Naive thymus-derived CD8-positive, alpha-beta T cell (primary cell): ENCODE measurements at places on chromosomes 4 and X. TPM values are rescaled to one million over a fixed set of nuclear protein-coding genes. Genes with fewer than 3 reads are reported as not detected.

The ADD1 gene
- polyA plus RNA-seq, result 129 TPM

The TMPRSS11F gene
- polyA plus RNA-seq, result not detected

GRCh38 chr4:16021804-16022560, 59.0 kb upstream of the FGFBP2 start:
- peaks cover 4% of the 10 kb centered on the region for H3K27me3 ChIP-seq
- H3K36me3 ChIP-seq, result no peaks in the 10 kb centered on the region
- no peaks in the 10 kb centered on the region for H3K4me1 ChIP-seq
- H3K27ac ChIP-seq, result no peak overlapping the region
- H3K4me3 ChIP-seq, result no peak overlapping the region

The GATA1 gene
- polyA plus RNA-seq, result not detected

DNA sequence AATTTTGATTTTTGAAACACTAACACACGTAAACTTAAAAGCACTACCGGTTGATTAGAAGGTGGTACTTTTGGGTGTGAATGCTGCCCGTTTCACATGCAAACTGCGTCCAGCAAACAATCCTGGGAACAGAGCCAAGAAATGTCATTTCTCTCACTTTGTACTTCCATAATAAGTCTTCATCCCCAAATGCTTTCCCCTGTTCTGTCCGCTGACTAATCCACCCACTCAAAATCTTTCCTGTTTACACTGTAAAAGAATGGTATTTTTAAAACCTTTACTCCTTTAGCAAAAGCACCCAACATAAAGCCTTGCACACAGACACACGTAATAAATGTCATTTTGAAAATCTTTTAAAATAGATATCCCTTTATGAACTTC, 39.1 kb upstream of the PDLIM5 start:
- H3K4me3 ChIP-seq, result no peak overlapping the region
- H3K4me1 ChIP-seq, result no peaks in the 10 kb centered on the region
- H3K27ac ChIP-seq, result no peak overlapping the region
- peaks cover 5% of the 10 kb centered on the region for H3K36me3 ChIP-seq
- no peak for DNase-seq

DNA sequence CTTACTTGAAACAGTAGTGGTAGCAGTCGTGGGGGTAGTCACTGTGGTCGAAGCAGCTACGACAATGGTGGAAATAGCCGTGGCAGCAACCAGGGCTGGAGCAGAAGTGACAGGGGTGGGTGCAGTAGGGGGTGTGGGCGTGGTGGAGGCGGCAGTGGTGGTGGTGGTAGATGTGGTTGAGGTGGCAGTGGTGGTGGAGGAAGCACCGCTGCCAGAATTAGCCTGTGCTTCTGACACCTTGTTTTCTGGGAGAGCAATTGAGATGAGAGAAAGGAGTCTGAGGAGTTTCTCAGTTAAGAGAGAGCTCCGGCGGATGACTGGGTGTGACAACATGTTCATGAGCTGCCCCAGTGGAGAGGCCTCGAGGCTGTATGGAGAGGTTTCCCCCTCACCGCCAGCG, 113.5 kb upstream of the HSD17B10 start:
- H3K4me3 ChIP-seq, result no peak overlapping the region
- peak overlapping the region; percentile 68 for H3K27ac ChIP-seq

- H3K4me1 ChIP-seq, result no peaks in the 10 kb centered on the region
- DNase-seq, result no peak
- H3K36me3 ChIP-seq, result no peaks in the 10 kb centered on the region
- no peak overlapping the region for H3K27ac ChIP-seq
- no peaks in the 10 kb centered on the region for H3K27me3 ChIP-seq
- no peak overlapping the region for H3K4me3 ChIP-seq
These were observed 121.1 kb downstream of the ATXN3L start for GRCh38 chrX:13198762-13199064.

DNA sequence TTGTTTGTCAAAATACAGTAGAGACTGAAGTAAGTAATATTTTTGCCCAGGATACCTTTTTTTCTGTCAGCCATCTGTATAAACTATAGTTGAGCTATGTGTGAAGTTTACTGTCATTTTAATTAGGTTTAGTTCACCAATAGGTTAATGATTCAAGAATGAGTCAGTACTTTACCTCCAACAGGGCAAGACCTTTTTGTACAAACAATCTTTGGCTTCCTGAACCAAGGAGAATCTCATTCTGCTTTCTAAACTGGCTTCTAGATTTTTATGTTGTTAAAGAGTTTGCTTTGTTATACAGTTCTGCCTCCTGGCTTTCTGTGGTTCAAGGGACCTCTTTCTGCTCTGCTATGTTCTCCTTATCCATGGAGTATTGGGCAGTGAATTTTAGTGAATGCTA, 412.0 kb upstream of the NR3C2 start:
- H3K4me3 ChIP-seq, result no peak overlapping the region
- no peaks in the 10 kb centered on the region for H3K27me3 ChIP-seq
- H3K36me3 ChIP-seq, result peaks cover 18% of the 10 kb centered on the region
- no peak for DNase-seq
- H3K4me1 ChIP-seq, result peaks cover 1% of the 10 kb centered on the region

DNA sequence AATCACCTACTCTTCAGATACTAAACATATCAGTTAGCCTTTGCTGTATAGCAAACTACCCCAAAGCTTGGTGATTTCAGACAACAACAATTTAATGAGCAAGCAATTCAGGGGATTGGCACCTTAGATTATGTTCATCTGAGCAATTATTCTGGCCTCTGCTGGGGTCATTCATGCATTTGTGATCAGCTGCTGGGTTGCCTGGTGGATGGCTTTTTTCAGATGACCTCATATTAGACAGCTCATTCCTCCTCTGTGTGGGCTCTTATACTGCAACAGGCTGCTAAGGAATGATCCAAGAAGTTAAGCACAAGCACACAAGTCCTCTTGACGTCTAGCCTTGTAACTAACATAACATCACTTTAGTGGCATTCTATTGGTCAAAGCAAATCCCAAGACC, 153.0 kb upstream of the PPP1R2C start:
- H3K4me3 ChIP-seq, result no peak overlapping the region
- peak overlapping the region; percentile 53 for H3K27ac ChIP-seq
- H3K36me3 ChIP-seq, result no peaks in the 10 kb centered on the region
- no peaks in the 10 kb centered on the region for H3K27me3 ChIP-seq
- H3K4me1 ChIP-seq, result peaks cover 9% of the 10 kb centered on the region
- no peak for DNase-seq

DNA sequence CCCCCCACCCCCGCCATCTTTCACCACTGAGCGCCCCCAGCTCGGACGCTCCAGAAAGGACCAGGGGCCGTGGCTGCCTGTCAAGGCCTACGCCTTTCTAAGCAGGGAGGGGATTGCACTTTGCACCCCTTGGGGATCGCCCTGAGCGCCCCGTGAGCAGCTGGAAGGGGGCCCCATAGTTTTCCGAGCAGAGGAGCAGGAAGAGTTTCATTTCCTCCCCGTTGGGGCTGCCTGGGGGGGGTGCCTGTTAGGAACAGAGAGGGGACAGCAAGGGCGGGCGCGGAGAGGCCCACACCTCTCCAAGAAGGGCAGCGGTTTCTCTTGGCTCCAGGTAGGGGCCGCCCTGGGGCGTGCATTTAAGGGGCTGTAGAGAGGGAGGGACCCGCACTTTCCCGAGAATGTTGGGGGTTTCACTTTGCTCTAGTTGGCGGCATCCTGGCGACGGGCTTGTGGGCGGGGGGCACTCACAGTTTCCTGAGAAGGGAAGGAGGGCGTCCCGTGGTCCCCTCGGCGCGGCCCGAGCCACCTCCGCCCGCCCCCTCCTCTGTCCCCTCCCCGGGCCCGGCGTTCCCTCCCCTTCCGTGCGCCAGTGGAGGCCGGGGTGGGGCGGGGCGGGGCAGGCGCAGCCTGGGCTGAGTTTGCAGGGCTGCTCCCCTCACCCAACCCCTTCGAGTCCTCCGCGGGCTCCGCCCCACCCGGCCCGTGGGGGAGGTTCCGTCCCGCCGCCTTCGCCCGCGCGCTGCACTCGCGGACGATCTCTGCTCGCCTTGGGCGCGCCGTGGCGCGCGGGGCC, 82.3 kb upstream of the CD99 start:
- DNase-seq, result peak; percentile 85
- peak overlapping the region; percentile 98 for H3K4me3 ChIP-seq
- H3K4me1 ChIP-seq, result peaks cover 58% of the 10 kb centered on the region
- peaks cover 37% of the 10 kb centered on the region for H3K36me3 ChIP-seq
- H3K27ac ChIP-seq, result peak overlapping the region; percentile 93
- H3K27me3 ChIP-seq, result no peaks in the 10 kb centered on the region

- DNase-seq, result no peak
- H3K4me3 ChIP-seq, result no peak overlapping the region
- H3K4me1 ChIP-seq, result no peaks in the 10 kb centered on the region
- no peak overlapping the region for H3K27ac ChIP-seq
These were observed 297.3 kb upstream of the LCORL start for GRCh38 chr4:18318682-18319388.

GRCh38 chrX:110671068-110671803, 124.4 kb downstream of the CHRDL1 start:
- H3K36me3 ChIP-seq, result no peaks in the 10 kb centered on the region
- DNase-seq, result no peak
- H3K4me1 ChIP-seq, result no peaks in the 10 kb centered on the region
- no peaks in the 10 kb centered on the region for H3K27me3 ChIP-seq
- H3K4me3 ChIP-seq, result no peak overlapping the region

GRCh38 chrX:108087792-108088191, 3.5 kb downstream of the PSMD10 start:
- no peaks in the 10 kb centered on the region for H3K36me3 ChIP-seq
- DNase-seq, result no peak
- H3K4me3 ChIP-seq, result no peak overlapping the region
- H3K27me3 ChIP-seq, result no peaks in the 10 kb centered on the region
- no peak overlapping the region for H3K27ac ChIP-seq
- no peaks in the 10 kb centered on the region for H3K4me1 ChIP-seq

- no peak for DNase-seq
- H3K27ac ChIP-seq, result peak overlapping the region; percentile 37
- H3K27me3 ChIP-seq, result no peaks in the 10 kb centered on the region
- peaks cover 6% of the 10 kb centered on the region for H3K4me1 ChIP-seq
- no peaks in the 10 kb centered on the region for H3K36me3 ChIP-seq
These were observed 5.6 kb downstream of the ZFP92 start for GRCh38 chrX:153416781-153417450.

The BEX2 gene
- polyA plus RNA-seq, result 98.5 TPM

DNA sequence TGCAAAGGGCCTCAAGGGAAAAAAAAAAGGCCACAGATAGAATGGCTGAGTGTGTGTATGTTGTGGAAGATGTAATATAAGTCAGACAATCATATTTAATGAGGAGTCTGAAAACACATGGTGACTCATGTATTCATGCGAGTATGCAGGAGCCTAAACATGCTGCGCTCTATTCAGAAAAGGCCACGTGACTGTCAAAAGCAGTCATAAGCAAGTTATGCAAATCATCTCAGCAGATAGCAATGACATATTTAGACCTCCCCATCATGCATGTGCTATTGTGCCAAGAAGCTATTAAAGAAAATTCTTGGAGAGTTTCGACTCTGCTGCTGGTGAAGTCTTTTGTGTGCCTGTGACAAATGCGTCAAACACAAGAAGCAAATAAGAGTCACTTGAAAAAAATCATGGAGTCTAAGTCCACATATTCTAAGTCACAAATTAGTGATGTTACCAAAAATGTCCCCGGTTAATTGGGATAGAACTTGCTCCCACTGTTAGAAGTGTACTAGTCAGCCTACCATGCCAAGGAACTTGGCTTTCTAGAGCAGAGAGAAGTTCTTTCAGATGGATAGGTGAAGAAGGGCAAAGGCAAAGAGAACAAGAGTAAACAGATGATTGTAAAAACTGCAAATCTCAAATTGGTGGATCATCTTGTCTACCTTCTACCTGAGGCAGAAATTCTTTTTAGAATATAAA, 5.0 kb downstream of the LNX1 start:
- no peaks in the 10 kb centered on the region for H3K36me3 ChIP-seq
- no peak overlapping the region for H3K4me3 ChIP-seq
- DNase-seq, result no peak
- H3K27me3 ChIP-seq, result peaks cover 56% of the 10 kb centered on the region
- peaks cover 2% of the 10 kb centered on the region for H3K4me1 ChIP-seq
- H3K27ac ChIP-seq, result no peak overlapping the region

The SLITRK2 gene
- not detected for polyA plus RNA-seq

DNA sequence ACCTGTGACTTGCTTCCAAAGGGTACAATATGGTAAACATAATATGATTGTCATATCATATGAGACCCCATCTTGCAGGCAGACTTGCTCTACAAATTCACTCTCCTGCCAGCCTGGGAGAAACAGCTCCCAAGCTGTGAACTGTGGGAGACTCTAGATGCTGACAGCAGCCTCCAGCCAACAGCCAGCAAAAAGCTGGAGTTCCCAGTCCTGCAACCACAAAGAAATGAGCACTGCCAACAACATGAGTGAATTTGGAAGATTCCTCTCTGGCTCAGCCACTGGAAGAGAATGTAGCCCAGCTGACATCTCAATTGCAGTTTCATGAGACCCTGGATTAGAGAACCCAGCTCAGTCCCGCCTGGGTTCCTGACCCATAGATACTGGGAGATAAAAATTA, 145.4 kb downstream of the QDPR start:
- peaks cover 2% of the 10 kb centered on the region for H3K4me1 ChIP-seq
- no peak for DNase-seq
- H3K4me3 ChIP-seq, result no peak overlapping the region
- no peak overlapping the region for H3K27ac ChIP-seq
- peaks cover 4% of the 10 kb centered on the region for H3K27me3 ChIP-seq

- no peak for DNase-seq
- no peak overlapping the region for H3K4me3 ChIP-seq
- no peaks in the 10 kb centered on the region for H3K36me3 ChIP-seq
- H3K27me3 ChIP-seq, result no peaks in the 10 kb centered on the region
- H3K27ac ChIP-seq, result no peak overlapping the region
- H3K4me1 ChIP-seq, result no peaks in the 10 kb centered on the region
These were observed 70.9 kb downstream of the NDST4 start for GRCh38 chr4:115042496-115042895.

DNA sequence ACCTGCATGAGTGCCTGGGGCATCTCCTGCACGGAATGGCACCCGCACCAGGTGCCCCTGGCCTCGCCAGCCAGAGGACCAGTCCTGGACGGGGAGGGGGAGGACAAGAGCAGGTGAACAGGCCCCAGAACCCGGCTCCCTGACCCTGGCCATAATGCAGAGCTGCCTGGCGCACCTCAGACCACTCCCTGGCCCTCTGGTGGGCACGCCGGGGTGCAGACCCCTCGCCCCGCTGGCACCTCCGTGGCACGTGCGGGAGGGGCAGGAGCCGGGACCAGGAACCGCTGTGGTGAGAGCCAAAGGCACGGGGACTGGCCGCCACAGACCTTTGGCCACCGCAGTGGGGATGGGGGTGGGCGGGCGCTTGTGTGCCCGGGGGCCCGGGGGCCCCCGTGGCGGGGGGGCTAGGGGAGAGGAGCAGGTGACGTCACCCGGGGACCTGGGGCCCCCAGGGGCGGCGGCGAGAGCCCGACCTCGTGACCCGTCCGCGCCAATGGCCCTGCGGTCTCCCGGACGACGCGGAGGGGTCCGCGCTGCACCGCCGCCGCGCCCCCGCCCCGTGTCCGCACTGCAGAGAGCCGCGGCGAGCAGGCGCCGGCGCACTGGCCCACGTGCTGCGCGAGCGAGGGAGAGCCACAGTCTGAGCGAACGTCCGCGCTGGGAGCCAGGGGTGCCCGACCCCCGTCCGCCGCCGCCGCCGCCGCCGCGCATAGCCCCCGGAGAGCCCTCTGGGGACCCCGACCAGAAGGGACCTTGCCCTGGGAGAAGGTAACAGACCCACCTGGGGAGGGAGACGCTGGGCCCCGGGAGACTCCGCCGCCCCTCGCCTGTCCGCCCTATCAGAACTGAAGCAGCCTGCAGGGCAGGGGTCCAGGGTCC, at the start of gene PNMA3:
TSS of gene PNMA3 (plus strand) at position 600 of the 879 bp plus-strand sequence. CDS start 586 bp downstream, outside the sequence.
- no peak for DNase-seq
- peaks cover 3% of the 10 kb centered on the region for H3K4me1 ChIP-seq
- no peaks in the 10 kb centered on the region for H3K27me3 ChIP-seq
- peak within 1 kb of the TSS; percentile 61 for H3K4me3 ChIP-seq
- no peaks in the 10 kb centered on the region for H3K36me3 ChIP-seq

The PF4V1 gene
- not detected for polyA plus RNA-seq
